ENCODE measurements at places on chromosomes 12 and 14.

GRCh38 chr14:62179367-62180018, 417.3 kb downstream of the SNAPC1 start:
- peak; percentile 44 for DNase-seq

GRCh38 chr14:39383026-39383660, 49.1 kb downstream of the FBXO33 start:
- DNase-seq = no peak

DNA sequence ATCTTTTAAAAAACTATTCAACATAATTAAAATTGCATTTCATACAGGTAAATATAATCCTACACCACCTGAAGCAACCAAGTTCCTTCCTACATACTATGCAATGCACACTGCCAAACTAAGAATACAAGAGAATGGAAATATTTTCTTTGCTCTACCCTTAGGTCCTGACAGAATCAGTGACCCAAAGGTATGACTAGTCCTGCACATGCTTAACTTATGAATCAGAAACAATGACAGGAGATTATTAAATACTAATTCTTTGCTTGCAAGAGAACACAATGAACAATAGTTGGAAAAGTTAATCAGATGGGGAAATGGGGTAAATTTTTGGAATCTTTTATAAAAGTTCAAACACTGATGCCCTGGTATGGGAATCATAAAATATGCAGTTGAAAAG, 220.1 kb downstream of the SOX5 start:
- DNase-seq = no peak

GRCh38 chr12:8840938-8841633, 18.7 kb downstream of the A2ML1 start:
- no peak for DNase-seq

DNA sequence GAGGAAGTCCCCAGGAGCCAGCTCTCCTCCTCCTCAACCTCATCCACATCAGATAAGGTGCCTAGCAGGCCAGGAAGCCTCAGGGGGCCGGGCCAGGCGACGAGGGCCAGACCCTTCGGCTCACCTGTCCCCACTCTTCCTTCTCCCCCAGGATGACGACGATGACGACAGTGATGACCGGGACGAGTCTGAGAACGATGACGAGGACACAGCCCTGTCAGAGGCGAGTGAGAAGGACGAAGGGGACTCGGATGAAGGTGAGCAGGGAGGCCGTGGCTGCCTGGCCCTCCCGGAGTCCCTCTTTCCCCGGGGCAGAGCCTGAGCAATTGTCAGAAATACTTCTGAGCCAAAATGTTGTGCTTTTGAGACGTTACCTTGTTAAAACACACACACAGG, 13.8 kb downstream of the SETD1B start:
- DNase-seq = no peak

DNA sequence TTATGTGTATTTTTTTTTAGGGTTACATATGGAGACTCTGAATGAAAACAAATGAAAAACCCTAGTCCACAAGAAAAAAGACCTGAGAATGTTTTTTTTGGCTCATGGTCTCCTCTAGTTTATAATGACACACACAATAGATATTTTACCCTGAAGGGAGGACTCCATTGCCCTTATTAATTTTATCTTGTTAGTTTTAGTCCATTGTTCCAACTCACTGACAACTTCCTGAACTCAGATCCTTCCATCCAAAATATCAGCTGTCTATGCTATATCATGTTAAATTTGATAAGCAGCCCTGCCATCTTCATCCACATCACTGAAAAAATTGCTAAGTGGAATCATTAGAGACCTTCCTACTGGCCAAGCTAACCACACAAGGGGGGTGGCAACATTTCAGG, 232.1 kb downstream of the MON2 start:
- no peak for DNase-seq

GRCh38 chr12:45666396-45666795, 63.1 kb upstream of the ARID2 start:
- DNase-seq = no peak

GRCh38 chr14:49966304-49966809, 73.5 kb downstream of the ARF6 start:
- DNase-seq = no peak

DNA sequence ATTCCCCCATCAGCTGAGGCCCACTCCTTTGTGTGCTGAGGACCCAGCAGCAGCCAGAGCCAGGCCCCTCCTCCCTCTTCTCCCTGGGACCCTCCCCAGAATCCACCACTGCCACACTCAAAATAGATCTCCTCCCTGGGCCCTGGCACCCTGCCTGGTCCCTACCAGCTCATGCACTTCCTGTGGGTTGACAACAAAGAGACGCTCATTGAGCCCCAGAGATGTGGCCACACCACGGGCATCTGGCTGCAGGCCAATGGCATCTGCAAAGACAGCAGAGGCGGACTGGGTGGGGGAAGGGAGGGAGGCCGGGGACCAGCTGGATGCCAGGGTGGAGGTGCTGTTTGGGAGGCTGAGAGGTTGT, 16.0 kb upstream of the ENDOU start:
- DNase-seq = no peak

DNA sequence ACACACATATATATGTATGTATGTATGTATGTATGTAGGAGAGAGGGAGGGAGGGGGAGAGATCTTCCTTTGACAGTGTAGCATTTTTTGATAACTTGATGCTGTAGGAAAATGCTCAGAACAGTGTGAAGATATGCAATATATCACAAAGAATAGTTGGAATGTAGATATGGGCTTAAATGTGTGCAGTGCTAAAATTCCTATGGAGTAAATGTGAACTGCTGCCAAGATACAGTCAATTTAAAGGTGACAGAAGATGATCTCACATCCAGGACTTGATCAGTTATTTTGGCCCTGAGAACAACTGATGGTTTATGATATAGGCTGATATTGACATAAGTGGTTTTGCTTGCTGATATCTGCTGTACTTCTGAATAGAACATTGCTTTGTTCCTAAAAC, 84.2 kb downstream of the DAAM1 start:
- no peak for DNase-seq

GRCh38 chr14:34750670-34751069, 36.3 kb upstream of the CFL2 start:
- no peak for DNase-seq

DNA sequence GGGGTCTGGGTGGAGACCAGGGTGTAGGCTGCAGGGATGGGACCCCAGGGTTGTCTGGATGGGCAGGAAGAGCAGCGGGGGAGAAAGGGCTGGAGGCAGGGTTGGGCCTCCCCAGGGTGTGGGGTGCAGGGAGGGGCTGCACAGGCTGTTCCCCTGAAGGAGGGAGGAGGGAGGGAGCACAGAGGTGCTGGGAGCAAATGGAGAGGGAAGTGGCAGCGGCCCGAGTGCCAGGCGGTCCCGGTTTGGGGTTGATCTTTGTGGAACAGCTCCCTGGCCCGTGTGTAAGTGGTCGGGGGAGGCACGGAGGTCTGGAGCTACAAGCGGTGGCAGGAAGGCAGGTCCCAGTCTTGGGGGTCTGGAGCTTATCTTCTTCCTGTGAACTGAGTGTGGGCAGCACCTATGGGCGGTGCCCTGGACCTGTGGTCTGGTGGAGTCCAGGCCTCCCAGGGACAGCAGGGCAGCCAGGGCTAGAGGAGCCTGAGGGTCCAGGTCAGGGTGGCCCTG, 391.6 kb downstream of the TMEM121 start:
- DNase-seq = no peak

GRCh38 chr14:68709007-68709406, 83.9 kb downstream of the ZFP36L1 start:
- DNase-seq = no peak

GRCh38 chr14:105145381-105146180, 23.0 kb downstream of the JAG2 start:
- DNase-seq = no peak

GRCh38 chr12:26282339-26282940, 87.1 kb downstream of the SSPN start:
- DNase-seq = no peak

- no peak for DNase-seq
These were observed 185.5 kb downstream of the FOXN3 start for GRCh38 chr14:89231426-89232113.

DNA sequence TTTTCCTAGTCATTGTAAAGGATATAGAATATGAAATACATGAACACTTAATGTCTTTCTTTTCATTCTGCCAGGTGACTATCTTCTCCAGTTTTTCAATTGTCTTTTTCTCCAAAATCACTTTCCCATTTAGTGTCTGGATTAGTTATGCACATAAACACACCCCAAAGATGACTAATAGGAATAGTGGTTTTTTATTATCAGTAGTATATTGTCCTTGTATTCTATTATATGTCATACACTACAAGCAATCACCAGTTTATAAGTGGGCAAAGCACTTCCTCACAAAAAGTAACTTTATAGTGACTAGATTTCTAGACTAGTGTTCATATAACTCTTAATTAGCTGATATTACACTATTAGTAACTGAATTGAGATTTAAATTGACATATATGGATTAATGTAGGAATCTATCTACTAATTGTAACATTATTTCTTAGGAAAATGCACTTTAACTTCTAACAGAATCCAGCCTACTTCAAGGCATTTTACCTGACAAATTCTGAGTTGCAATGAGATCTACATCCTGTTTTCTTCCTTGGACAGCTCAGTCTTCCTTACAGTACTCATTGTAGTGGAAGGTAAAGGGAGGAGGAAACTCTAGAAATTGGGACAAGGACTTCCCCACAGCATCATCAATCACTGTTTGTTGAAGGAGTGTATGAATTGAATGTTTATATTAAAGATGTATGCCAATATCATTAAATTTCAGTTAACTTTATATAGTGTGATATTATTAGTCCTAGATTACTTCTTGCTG, 186.1 kb upstream of the GARIN2 start:
- DNase-seq = no peak

DNA sequence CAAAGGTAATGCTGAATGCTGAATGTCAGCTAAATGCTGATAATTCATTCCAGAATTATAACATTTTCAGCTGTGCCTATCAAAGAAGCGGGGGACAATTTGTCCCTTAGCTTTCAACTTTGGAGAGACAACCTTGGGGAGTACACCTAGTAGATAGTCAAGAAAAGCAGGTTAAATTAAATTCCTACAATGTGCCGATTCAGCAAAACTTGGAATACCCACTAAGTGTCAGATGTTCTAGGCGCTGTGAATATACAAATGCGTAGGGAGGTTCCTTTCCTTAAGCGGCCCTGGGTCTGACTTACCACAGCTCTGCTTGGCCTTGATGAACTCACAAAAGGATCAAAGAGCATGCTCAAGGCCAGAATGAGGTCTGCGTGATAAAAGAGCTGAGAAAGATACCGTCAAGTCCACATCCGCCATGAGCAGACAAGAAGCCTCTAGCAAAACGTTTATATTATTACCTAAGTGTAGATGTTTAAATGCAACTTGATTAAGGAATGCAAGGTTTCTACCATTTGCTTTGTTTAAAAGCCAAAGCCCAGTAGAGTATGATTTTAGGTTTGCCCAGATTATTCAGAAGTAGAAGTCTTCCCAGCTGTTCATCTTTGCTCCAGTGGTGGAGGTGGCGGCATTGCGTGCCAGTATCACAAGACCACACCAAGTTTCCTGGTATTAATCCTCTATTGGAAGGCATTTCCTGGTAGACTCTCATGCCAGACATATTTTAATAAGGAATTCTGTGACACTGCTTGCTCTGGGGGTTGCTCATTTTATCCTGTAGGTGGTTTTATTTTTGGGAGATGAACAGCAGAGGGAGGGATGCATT, 368.6 kb downstream of the DPF3 start:
- DNase-seq = no peak

- no peak for DNase-seq
These were observed 14.2 kb upstream of the CDKL1 start for GRCh38 chr14:50410921-50411320.

- DNase-seq = no peak
These were observed 5.0 kb upstream of the GPR162 start for GRCh38 chr12:6816598-6816997.

DNA sequence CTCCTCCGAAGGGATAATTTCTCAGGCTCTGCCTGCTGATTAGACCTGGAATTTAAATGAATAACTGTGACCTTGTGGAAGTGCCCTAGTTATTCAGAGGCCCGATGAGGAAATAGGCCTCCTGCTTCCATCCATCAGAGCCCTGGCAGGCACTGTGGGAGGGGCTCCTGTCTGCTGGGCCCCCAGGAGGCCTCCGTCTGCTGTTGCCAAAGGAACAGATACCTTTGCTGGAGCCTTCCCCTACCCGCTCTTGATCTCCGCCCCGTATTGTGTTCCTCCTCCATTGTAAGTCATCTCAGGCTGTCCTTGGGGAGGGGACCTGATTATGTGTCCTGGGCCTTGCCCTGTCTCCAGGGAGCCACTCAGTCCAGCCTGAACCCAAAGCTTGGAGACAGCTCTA, 112.3 kb downstream of the NRXN3 start:
- no peak for DNase-seq

- no peak for DNase-seq
These were observed 27.8 kb downstream of the FBRSL1 start for GRCh38 chr12:132517740-132518100.

GRCh38 chr14:63725786-63726460, 1.9 kb downstream of the SGPP1 start:
- DNase-seq = no peak

GRCh38 chr14:53744857-53745256, 211.8 kb downstream of the BMP4 start:
- DNase-seq = no peak

DNA sequence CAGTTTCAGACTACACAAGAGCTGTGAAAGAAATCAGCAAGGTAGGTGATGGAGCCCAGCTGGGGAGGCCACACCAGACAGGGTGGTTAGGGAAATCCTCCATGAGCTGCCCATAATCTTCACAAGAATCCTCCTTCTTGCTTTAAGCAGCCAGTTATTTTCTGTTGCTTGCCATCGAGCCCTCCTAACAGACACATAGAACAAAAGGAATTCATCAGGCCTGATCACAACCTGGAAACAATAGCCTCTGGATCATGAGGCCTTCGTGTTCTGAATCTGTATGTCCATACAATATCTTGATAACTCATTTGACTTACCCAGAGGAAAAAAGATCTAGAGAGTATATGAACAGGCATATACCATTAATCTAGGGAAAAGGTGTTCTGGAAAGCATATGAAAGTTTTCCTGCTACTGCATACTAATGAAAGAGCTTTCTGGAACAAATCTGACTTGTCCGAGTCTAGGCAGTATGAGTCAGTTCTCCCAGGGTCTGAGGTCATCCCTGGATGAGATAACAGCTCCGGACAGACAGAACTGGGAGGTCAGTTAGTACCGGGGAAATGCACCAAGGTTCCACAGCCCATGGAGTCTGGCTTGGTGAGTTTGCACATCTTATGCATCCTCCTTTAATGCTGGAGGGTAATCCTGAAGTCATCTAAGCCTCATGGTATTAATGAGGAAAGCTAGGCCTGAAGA, 52.8 kb upstream of the ELK3 start:
- no peak for DNase-seq

DNA sequence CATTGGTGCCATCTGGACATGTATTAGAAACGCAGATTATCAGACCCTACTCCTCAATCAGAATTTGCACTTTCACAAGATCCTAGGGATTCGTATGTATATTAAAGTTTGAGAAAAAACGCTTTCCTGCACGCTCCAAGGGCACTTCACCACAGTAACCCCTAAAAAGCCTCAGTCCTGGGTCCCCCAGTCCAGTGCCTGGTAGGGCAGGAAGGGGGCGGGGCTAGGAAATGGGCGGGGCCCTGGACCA, 369 bp downstream of the DEPDC4 start:
- no peak for DNase-seq

Data from neural crest cell (in vitro differentiated cells).